Right renal pelvis (tissue), 4 donors: ENCODE measurements at places on chromosomes 7 and 10. TPM values are rescaled to one million over a fixed set of nuclear protein-coding genes. Genes with fewer than 3 reads are reported as not detected.

The SLC26A4 gene
- 7.9 TPM for polyA plus RNA-seq

- no peak for DNase-seq
Observed at GRCh38 chr10:117169480-117169879, 27.8 kb upstream of the KCNK18 start.

GRCh38 chr10:60288256-60288655, 101.4 kb downstream of the ANK3 start:
- DNase-seq: no peak

DNA sequence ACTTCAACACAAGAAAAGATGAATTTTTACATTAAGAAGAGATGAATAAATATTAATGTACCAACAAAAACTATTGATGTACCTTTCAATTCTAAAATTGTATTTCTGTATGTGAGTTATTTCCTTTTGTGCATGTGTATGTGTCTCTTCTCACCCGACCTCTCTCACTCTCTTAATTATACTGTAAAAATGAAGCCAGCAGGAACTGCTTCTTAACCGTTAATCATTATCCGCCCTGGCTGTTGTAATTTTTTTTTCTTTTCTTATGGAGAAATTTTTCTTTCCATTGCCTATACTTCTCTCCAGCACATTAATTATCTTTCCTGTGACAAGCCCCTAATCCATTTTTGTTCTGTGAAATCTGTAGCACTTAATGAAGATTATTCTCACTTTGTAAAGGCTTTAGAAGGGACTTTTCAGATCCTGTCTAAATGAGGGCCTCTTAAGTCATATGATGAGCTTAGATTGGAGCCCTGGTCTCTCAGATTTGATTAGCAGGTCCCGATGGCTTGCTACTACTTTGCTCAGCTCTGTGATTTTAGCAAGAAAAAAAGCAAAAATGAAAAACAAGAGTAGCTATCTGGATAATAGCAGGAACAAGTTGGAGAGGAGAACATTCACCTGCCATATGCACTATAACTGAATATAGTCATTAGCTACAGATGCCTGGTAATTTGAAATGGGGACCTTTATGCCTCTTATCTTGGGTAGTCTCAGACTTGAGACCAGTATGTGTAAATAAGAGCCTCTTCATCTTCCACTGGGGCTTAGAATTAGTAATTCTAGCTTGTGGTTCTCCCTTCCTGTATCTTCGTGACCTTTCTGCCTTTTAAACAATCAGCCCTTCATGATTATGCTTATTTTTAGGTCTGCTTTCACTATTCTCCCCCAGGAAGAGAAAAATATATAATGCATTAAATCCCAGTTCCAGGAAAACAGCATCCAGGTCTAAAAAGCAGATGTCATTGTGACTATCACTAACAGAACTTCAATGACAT, 80.0 kb upstream of the COL1A2 start:
- DNase-seq: no peak

DNA sequence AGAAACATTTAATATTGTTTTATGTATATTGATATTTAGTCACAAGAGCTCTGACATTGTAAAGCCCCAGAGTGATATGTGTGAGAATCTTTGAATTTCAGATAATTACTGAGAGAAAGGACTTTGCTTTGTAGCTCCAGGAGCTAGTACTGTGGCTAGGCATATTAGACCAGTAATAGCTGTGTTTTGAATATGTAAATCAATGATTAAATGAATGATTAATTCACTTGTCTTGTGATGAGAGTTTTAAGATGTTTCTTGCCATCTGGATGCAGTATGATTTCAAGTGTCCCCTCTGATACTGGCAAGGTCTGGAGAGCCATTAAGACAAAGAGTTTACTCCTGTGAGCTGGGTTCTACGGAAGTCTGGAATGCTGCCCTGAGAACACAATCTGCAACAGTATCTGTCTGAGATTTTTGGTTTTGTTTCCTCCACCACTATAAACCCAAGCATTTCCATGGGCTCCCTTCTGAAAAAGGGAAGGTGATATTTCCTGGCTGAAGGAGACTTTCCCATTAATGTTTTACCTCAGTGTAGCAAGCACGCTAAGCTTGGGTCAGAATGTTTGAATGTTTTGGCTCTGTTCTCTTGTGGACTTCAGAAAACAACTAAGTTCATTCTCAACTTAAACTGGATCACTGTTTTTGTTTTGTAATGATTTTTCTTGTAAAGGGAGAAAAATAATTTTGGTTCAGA, 61.3 kb upstream of the BICC1 start:
- no peak for DNase-seq

GRCh38 chr7:21707566-21707965, 164.7 kb downstream of the DNAH11 start:
- DNase-seq: no peak

- no peak for DNase-seq
Observed at GRCh38 chr7:50409856-50410745, 40.0 kb downstream of the FIGNL1 start.

GRCh38 chr7:132133501-132133900, 442.8 kb downstream of the PLXNA4 start:
- no peak for DNase-seq

DNA sequence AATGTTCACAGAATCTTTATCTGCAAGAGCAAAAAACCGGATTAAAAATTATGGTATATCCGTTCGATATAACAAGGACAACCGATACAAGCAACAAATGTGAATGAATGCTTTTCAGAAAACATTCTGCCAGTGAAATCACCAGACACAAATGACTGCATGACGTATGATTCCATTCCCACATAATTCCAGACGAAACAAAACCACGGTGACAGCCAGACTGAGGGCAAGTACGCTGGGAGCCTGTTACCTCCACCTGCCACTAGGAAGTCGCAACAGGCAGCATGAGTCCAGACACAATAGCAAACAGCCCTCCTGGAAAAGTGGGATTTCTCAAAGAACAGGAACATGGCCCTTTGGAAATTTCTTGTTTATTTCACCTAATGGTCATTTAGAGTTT, 41.7 kb downstream of the MAD1L1 start:
- DNase-seq: no peak

- DNase-seq: no peak
Observed at GRCh38 chr10:133357285-133358161, at the start of gene FUOM. Gene FUOM, minus strand, starts transcription at chr10:133358019. Its CDS starts 12 bp downstream, at chr10:133358007.

DNA sequence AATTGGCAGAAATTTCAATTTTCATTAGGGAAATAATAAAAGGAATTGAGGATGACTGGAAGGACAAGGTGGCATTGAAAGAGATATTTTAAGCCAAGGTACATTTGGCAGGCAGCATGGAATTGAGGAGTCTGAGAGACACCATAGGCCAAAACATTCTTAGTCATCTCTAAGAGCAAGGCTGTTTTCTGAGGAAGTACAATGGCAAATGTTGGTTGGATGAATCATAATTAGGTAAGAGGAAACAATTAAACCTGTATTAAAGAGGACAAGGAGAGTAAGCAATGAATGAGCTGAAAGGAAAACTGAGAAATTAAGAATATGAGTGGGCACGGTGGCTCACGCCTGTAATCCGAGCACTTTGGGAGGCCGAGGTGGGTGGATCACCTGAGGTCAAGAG, 86.3 kb downstream of the MRPL32 start:
- no peak for DNase-seq

The SPDYE9 gene
- polyA plus RNA-seq: 0.29 TPM

The UNC5B gene
- 53.7 TPM for polyA plus RNA-seq

DNA sequence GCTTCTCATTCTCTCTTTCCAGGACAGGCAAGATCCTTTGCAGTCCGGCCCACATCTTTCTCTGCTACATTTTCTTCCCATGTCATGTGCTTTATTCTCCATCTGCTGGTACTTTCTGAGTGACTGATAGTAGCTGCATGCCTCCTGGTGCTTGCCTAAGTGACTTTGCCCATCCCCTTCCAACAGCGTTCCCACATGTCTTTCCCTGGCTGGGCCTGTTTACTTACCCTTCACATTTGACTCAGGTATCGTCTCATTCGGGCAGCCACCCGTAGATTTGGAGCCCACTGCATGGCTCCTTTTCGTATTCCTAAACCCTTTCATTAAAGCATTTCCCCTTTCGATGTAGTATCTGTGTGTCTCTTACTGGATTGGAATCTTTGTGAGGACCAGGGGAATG, 24.6 kb downstream of the TYW1 start:
- no peak for DNase-seq

DNA sequence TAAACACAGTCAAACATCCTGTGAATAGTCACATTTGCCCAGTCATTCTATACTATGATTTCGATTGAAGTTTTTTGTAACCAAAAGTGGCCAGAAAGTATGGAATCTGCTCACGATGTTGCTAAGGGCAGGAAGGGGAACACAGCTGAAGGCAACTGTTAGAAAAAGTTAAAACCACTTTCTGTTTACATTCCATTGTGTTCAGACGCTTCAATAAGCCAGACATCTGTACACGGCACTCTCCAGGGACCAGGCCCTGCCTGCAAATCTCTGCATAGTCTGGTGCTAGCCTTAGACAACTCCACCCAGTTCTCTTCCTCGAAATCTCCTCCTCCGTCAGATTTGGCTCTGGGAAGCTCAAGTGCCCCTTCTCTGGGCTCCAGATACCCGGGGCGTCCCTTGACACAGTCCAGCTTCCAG, 17.1 kb upstream of the TMEM120A start:
- no peak for DNase-seq

GRCh38 chr10:12788277-12788676, 213.2 kb downstream of the CCDC3 start:
- no peak for DNase-seq

- no peak for DNase-seq
Observed at GRCh38 chr7:100115026-100115425, 4.1 kb downstream of the TAF6 start.

The AMZ1 gene
- polyA plus RNA-seq: 0.12 TPM

GRCh38 chr7:114821030-114821900, 100.6 kb upstream of the MDFIC start:
- no peak for DNase-seq

DNA sequence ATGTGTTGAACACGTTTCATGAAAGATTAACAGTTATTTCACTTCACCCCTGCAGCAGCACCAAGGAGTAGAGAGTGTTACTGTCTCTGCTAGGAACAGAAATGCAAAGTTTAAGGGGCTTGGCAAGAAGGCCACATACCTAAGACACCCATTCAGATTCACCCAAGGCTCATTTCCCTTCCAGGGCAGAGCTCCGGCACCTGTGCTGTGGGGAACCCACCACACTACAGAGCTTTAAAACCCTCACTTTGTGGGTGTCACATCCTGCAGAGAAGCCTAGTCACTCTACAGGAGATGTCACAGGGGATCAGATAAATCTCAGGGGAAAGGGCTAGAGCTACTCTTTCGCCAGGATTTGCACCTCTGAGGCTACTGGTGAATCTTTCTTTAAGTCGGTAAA, 176.1 kb upstream of the KLF6 start:
- DNase-seq: no peak

The OAT gene
- 97.5 TPM for polyA plus RNA-seq

The CPN1 gene
- polyA plus RNA-seq: 2.9 TPM

DNA sequence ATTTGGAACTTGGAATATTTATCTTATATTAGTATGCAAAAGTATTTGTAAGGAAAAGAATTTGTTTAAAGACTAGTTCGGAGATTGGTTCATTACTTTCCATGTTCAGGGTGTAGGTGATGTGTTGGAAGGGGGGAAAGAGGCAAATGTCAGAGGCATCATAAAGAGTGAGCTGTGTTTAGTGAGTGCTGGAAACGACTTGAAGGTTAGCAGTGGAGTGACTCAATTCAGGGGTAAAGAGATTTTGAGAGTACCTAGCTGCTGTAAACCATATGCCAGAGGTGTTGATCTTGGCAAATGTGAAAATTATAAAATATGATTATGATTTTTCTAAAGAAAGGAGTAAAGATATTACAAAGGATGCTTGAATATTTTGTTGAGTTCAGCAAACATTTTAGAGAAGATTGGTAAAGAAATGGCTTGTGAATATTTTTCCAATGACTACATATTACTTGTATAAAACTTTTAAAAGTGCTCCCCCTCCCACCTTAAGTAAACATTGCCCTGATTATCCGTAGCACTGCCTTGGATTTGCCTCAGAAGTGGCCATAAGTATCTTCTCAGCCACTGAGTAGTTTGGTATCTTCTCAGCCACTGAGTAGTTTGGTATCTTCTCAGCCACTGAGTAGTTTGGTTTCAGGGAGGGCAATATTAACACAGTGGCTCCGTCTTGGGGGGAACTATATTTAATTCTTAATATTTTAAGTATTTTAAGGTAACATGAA, 51.5 kb downstream of the ZNRF2 start:
- DNase-seq: no peak

GRCh38 chr7:52615021-52615695, 420.3 kb upstream of the POM121L12 start:
- DNase-seq: no peak

GRCh38 chr7:110830778-110831177, 260.1 kb upstream of the LRRN3 start:
- no peak for DNase-seq

- no peak for DNase-seq
Observed at GRCh38 chr10:87177-88080, 38.3 kb upstream of the TUBB8 start.

The ANXA8 gene
- 0.12 TPM for polyA plus RNA-seq
